ENCODE measurements at places on chromosomes 6 and 20.

DNA sequence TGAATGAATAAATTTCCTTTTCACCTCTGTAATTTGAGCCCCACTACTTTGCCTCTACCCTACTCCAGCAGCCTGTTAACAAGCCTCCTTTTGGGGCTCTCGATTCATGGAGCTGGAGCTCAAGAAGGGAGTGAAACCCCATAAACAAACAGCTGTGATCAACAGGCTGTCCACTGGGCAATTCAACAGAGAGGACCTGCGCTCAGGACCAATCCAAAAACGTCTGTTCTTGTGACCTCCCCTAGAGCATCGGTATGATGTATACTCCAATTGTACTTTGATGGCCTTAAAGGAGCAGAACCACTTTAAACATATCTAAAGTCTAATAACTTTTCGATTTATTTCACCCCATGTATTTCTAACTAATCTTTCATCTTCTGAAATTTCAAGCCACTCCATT, 37.4 kb downstream of the HIVEP2 start:
- DNase-seq: no peak

DNA sequence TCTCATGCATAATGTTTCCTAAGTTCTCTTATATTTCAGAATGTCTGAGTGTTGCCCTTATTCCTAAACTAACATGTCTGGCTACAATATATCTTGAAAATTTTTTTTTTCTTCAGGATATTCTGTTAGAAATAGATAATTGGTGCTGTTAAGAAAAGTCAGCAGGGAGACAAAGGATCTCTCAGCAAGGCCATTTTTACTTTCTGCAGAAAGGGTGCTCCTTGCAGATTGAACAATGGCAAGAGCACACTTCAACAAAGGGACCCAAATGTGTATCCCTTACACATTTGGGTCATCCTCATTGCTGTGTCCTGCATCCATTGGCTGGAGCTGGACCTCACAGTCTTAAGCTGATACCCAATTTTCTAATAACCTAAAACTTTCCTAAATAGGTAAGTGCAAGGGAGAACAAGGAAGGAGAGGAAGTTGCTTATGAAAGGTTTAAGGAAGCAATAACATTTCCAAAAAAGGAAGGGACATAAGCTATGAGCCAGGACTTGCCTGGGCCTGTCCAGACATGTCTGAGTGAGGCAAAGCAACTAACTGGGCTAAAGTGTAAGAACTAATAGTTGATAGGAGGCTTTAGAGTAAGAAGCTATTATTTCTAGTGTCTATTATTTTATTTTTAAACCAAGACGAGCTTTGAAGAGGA, 429.6 kb downstream of the BCKDHB start:
- peak; percentile 42 for DNase-seq

- DNase-seq: no peak
Observed at GRCh38 chr6:33272275-33273128, 627 bp downstream of the RPS18 start.

DNA sequence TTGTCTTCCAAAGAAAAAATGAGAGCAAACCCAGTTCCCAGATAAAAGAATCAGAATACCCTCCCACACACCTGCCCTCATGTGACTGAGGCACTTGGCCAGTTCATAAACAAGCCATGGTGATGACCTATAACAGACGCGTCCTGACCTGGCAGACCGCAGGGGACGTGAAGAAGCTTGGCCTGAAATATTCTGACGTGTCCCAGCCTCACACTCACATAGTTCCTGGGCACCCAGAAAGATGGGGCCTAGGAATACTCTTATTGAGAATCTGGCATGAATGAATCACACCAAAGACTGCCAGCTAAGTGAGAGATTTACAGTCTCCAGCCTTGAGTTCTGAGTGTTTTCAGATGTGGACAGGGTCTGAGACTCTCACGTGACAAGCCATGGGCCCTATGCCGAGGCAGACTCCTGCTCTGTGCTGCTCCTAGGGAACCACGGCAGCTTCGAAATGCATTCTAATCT, 17.2 kb upstream of the MAP3K4 start:
- no peak for DNase-seq

- no peak for DNase-seq
Observed at GRCh38 chr6:137678451-137678850, 184.3 kb upstream of the OLIG3 start.

- DNase-seq: no peak
Observed at GRCh38 chr6:6907286-6907685, 200.5 kb upstream of the RREB1 start.

DNA sequence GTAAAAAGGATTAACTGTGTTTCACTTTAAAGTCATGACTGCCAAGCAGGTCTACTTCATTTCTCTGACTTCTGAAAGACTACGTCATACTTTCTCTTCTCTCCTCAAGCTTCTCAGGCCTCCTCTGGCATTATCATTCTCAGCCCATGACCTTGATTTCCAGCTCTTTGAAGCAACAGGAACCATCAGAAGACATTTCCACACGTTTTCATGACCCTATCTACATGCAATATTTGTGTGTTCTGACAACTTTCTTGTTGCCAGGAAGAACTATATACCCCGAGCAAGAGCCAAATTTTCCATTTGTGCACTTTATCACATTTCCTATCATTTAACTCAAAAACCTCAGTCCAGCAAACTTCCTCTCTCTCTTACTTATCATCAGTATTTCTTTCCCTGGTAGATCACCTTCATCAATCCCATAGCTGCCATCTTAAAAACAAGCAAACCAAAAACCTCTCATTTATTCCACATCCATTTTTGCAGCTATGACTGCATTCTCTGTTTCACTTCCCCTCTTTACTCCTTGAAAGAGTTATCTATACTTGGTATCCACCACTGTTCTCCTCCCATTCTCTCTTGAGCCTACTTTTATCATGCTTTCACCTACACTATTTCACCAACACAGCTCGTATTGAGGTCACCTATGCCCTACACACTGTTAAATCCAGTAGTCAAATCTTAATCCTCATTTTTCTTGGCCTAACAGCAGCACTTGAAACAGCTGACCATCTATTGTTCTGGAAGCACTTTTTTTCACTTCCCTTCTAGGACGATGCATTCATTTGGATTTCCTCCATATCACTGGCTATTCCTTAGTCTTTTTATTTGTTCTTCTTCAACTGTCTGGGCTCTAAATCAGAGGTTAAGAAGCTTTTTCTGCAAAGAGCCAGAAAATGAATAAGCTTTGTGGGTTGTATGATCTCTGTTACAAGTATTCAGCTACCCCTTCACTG, 47.1 kb downstream of the STX7 start:
- no peak for DNase-seq

GRCh38 chr20:25624500-25624939, 706 bp upstream of the NANP start:
- DNase-seq: no peak
